CD14-positive monocyte (primary cell): ENCODE measurements at places on chromosomes 16 and 17. TPM values are rescaled to one million over a fixed set of nuclear protein-coding genes. Genes with fewer than 3 reads are reported as not detected.

DNA sequence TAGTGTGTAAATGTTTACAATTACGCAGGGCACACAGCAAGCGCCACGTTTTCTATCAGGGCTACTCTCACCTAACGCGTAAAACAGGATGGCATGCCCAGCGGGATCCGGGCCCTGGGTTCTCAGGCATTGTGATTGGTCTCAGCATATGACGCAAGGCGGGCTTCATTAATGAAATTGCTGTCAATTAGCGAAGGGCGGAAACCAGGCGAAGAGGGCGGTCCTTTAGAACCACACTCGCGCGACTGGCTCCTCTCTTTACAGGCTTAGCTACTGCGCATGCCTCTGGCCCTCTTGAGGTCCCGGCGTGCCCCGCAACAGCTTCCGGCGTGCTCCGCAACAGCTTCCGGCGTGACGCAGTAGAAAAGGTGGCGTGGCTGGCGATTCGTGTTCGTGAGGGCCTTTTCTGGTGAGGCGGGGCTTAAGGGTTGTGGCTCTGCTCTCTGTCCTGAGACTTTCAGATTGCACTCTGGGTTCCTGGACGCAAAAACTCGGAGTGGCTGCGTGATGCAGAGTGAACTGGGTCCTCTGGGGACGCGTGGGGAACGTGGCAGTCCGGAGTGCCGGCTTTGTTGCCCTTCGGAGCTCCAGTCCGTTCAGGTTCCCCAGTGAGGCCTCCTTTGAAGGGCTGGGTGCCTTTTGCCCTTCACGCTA lies 9.2 kb downstream of the OR2C1 start:
- peak; percentile 33 for DNase-seq

Gene HSPB9
- polyA plus RNA-seq, result not detected

Gene PRSS8
- polyA plus RNA-seq, result not detected

DNA sequence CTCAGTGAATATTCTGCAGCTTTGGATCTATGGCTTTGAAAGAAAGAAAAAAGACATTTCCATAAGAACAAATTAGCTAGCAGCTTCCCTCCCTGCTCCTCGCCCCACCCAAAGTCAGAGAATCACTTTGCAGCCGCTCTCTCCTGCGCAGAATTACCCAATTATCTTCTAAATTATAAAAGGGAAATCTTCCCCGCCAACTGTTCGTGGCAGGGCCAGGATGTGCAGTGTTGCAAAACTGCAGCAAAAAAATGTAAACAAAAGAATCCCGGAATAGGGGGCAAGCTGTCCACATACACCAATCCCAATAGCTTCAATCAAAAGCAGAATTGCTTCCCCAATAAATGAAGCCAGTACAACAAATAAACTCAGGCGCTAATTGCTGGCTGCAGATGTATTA lies 510.6 kb downstream of the RBFOX1 start:
- no peak for DNase-seq

DNA sequence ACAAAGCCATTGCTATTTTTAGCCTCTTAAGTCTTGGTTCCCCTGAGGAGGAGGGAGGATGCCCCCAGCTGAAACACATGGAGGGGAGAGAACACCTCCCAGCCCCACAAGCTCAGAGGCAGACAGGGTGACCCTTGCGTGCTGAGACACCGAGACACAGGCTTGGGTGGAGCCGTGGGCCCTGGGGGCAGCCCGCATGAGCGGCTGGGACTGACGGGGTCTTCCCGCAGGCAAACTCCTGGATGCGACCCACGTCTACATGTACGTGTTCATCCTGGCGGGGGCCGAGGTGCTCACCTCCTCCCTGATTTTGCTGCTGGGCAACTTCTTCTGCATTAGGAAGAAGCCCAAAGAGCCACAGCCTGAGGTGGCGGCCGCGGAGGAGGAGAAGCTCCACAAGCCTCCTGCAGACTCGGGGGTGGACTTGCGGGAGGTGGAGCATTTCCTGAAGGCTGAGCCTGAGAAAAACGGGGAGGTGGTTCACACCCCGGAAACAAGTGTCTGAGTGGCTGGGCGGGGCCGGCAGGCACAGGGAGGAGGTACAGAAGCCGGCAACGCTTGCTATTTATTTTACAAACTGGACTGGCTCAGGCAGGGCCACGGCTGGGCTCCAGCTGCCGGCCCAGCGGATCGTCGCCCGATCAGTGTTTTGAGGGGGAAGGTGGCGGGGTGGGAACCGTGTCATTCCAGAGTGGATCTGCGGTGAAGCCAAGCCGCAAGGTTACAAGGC lies 9.8 kb downstream of the SLC16A3 start:
- DNase-seq, result peak; percentile 73

GRCh38 chr16:83338138-83338537 lies 469.6 kb upstream of the HSBP1 start:
- DNase-seq, result no peak

Gene RFNG
- 1.5 TPM for polyA plus RNA-seq

Gene CCT6B
- polyA plus RNA-seq, result 1.4 TPM

Gene KRTAP4-5
- polyA plus RNA-seq, result not detected in 2 replicates

Gene SBK1
- polyA plus RNA-seq, result not detected

- DNase-seq, result no peak
Observed at GRCh38 chr16:56332464-56333079, 92.8 kb downstream of the AMFR start.

DNA sequence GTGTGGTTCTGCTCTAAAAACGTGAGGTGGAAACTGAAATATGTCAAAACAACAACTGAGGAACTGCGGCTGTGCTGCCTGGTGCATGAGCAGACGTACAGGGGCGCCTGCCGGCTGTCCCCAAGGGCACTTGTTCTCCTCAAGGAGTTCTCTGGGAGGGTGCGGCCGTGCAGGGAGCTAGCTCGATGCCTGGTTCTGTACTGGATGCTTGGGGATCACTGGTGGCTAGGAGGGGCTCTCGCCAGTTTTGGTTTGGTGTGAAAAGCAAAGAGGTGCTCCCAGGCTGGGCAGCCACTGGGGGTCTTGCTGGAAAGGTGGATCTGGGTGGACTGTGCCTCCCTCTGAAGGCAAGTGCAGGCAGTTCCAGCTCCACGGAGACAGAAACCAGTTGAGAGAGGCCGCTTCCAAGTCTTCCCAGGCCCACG lies 41.9 kb upstream of the ATP2A3 start:
- no peak for DNase-seq
